Stomach (tissue), 19 donors: ENCODE measurements at places on chromosomes 12 and 14.

DNA sequence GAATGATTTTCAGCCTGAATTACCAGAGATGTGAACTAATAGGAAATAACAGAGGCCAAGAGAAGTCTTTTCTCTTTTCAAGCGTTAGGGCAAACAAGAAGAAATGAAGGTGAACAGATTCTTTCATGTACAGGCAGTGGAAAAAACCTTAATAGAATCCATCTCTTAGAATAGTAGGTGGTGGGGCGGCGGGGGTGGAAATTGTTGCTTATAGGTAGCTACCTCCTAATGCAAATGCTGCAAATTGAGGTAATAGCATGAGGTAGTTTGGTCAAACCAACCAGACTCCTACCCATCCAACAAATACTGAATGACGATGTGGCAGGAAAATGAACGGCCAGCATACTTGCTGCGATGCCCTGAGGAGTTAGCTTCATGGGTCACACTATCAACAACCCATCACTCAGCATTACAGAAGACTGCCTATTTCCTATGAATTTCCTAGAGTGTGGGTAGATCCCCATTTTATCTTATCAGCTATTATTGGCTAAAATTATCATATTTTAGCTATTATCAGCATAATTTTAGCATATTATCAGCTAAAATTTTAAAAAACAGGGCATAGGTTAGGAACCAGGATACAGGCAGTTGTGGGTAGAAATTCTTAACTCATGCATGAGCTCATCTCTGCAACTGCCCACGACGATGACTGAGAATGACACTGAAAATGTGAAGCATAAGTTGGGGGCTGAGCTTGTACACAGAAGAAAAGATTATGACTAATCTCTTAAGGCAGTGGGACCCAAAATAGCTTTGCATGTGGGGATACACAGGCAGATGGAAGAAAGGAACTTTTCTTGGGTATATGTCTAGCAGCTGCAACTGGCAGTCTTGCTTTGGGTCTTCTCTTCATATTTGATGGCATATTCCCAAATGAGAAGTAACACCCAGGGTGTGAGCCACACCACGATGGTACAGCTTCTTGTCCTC, 68.7 kb downstream of the NIN start:
- DNase-seq = no peak
- peaks cover 81% of the 10 kb centered on the region for H3K36me3 ChIP-seq
- H3K27ac ChIP-seq = peak overlapping the region; percentile 43
- peaks cover 8% of the 10 kb centered on the region for H3K4me1 ChIP-seq

DNA sequence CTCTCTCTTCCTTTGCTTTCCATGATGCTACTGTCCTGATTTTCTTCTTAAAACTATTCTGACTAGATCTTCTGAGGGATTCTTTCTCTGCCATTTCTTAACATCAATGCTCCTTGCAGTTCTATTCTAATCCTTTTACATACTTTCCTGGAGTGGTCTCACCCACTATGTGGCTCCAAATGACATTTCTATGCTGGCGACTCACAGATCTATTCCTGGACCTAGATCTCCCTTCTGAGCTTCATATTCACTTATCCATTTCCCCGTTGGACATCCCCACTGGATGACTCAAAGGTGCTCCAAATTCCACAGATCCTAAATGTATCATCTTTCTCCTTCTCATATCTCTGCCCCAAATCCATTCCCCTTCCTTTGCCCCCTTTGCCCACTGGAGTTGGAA, 4.1 kb downstream of the TEP1 start:
- no peak overlapping the region for H3K27ac ChIP-seq
- no peak overlapping the region for H3K4me3 ChIP-seq
- H3K4me1 ChIP-seq = peaks cover 21% of the 10 kb centered on the region
- H3K27me3 ChIP-seq = no peaks in the 10 kb centered on the region
- peaks cover 44% of the 10 kb centered on the region for H3K36me3 ChIP-seq
- no peak for DNase-seq

DNA sequence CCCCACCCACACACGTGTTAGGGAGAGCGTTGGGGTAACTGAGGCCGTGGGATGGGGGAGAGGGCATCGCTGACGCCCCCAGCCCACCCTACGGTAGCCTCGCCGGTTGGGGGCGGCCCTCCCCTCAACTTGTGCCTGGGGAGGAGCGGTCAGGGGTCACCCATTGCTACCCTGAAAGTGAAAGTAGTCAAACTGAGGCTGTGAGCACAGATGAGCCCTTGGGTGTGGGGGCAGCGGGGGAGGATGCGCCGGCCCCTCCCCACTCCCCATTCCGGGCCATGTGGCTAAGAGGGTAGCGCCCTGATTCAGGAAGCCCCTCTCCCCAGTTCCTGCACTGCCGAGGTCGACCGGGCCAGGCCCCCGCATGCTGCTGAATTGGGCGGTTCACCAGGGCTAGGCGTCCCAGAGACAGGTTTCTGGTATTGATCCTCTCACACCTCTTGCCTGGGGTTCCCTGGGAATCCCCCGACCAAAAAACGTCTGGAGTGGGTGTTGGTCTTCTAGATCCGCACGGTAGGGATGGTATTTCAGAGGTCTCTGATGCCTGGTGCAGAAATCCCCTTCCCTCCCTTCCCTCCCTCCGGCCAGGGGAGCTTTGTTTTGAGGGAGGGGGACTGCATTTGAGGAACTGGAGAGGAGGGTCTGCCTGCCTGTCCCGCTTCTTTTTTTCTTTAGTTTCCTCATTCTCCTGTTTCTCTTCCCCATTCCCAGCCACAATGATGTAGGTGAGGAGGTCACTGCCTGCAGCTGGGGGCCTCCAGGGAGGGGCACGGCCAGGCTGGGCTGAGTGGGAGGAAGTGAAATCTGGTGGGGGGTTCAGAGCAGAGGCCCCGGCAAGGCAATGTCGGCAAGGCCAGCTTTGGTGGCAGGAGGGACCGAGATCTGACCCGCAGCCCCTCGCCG, 1.0 kb downstream of the SH2B3 start:
- H3K27ac ChIP-seq = peak overlapping the region; percentile 74
- H3K4me1 ChIP-seq = peaks cover 81% of the 10 kb centered on the region
- H3K36me3 ChIP-seq = no peaks in the 10 kb centered on the region
- no peaks in the 10 kb centered on the region for H3K27me3 ChIP-seq

GRCh38 chr12:12266389-12266872, 413 bp downstream of the LRP6 start:
- H3K36me3 ChIP-seq = no peaks in the 10 kb centered on the region
- H3K4me1 ChIP-seq = peaks cover 31% of the 10 kb centered on the region
- H3K27me3 ChIP-seq = no peaks in the 10 kb centered on the region

GRCh38 chr12:52416795-52417194, 10.7 kb upstream of the KRT82 start:
- DNase-seq = no peak
- H3K27me3 ChIP-seq = no peaks in the 10 kb centered on the region
- H3K27ac ChIP-seq = peak overlapping the region; percentile 57
- H3K36me3 ChIP-seq = no peaks in the 10 kb centered on the region
- no peak overlapping the region for H3K4me3 ChIP-seq
- H3K4me1 ChIP-seq = peaks cover 16% of the 10 kb centered on the region

DNA sequence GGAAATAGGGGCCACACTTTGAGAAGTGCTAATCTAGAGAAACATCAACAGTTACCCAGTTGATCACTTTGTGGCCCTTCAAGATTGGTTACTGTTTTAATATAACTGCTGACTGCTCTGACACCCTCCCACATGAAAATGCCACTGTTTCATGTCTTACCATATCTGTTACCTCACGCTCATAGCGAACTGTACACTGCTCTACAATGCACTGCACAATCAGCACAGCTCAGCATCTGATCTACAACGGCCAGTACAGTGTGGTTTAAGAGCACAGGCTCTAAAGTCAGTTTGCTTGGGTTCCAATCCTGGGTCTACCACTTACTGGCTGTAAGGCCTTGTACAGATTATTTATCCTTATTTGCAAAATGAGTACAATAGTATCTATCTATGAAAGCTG, 39.1 kb downstream of the SPPL3 start:
- no peaks in the 10 kb centered on the region for H3K27me3 ChIP-seq
- no peak overlapping the region for H3K27ac ChIP-seq
- H3K36me3 ChIP-seq = peaks cover 5% of the 10 kb centered on the region
- no peaks in the 10 kb centered on the region for H3K4me1 ChIP-seq
- no peak overlapping the region for H3K4me3 ChIP-seq

DNA sequence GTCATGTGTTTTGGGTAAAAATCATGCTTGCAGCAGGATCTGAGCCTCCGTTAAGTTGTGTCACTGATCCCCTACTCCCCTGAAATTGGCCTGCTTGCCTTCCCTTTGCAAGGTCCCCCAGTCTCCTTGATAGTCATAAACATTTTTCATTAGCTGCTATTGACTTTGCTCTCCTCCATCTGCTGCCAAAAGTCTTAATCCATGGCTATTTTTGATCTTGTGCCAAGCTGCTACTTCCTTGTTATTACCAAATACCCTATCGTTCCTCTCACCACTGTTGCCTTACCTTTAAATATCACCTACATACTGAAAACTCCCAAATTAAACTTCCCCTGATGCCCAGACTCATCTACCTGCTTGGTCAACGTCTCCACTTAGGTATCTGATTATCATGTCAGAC, 148.3 kb downstream of the PHLDA1 start:
- no peak overlapping the region for H3K27ac ChIP-seq
- no peak for DNase-seq
- no peaks in the 10 kb centered on the region for H3K27me3 ChIP-seq
- H3K4me1 ChIP-seq = no peaks in the 10 kb centered on the region
- H3K36me3 ChIP-seq = no peaks in the 10 kb centered on the region
